ENCODE measurements at places on chromosomes 2 and 18.

- DNase-seq: peak; percentile 18
These were observed 353.9 kb upstream of the SPHKAP start for GRCh38 chr2:228535396-228535795.

GRCh38 chr18:3305354-3305762, 43.4 kb downstream of the MYL12B start:
- DNase-seq: peak; percentile 92

- peak; percentile 20 for DNase-seq
These were observed 25.2 kb downstream of the EIF2AK3 start for GRCh38 chr2:88602022-88602421.

- DNase-seq: no peak
These were observed 1197.4 kb downstream of the SUCLG1 start for GRCh38 chr2:83261591-83262136.

DNA sequence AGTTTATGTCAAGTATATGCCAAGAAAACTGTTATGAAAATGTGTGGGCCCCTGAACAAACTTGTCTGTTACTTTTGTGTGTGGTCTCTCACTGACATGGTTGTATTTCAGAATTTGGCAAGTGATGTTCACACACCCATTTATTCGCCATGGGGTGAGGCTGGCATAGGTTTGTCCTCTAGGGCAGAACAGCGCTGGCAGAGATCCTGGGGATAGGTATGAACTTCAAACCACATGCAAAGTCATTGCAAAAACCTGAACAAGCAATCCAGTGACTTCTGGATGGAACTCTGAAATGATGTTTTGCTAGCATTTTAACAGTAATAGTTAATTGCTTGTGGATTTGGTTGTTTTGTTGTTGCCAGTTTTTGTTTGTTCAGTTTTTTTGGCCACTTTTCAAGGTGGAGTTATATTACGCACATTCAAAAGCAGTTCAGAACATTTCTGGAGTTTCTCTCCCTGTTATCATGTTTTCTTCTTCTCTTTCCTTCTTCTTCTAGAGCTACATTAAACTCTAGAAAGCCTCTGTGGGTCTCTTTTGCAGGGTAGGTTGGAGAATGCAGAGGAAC, 78.5 kb downstream of the MDH1 start:
- DNase-seq: no peak

- peak; percentile 44 for DNase-seq
These were observed 60.1 kb upstream of the IL1RL1 start for GRCh38 chr2:102251042-102251848.

DNA sequence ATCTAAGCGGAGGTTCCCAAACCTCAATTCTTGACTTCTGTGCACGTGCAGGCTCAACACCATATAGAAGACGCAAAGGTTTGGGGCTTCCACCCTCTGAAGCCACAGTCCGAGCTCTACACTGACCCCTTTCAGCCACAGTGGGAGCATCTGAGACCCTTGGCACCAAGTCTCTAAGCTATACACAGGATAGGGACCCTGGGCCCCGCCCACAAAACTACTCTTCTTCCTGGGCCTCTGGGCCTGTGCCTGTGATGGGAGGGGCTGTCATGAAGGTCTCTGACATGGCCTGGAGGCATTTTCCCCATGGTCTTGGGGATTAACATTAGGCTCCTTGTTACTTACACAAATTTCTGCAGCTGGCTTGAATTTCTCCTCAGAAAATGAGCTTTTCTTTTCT, 1374.1 kb upstream of the NXPH2 start:
- DNase-seq: no peak

DNA sequence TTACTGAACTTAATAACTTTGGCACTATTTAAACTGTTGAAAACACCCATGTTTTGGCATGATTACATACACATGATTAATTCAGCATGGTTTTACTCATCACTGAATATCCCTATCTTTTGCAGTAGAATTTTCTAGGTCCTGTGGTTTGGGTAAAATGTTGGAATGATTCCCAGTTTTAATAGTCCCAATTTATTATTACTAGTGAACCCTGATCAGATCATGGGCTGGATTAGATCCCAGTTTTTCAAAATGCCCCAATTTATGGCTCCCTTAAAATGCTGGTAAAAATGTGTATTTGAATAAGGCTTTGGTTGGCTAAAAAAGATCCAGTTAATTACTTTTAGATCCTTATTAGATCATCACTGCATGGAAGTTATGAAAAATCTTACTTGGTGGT, 273.6 kb upstream of the NRP2 start:
- DNase-seq: peak; percentile 58

- DNase-seq: no peak
These were observed 104.7 kb downstream of the LRATD1 start for GRCh38 chr2:14737201-14737600.

- peak; percentile 52 for DNase-seq
These were observed 380.6 kb downstream of the TSN start for GRCh38 chr2:122136056-122136455.

DNA sequence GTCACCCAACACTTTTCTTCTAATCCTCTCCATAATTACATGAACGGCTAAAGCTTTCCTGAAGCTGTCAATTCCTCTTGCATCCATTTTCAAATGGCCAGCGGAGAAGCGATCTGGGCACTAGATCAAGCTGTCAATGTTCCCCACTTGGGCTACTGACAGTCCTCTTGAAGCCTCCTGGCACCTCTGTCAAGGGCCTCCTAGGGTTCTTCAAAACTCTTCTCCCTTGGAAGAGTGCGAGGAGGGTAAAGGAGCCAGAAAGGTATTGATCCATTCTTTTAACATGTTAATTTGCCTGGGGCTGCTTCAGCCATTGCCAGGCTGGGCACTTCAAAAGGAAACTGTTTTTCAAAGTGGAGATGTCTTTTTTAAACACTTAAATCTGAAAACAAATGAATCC, 19.8 kb downstream of the EPHA4 start:
- no peak for DNase-seq

DNA sequence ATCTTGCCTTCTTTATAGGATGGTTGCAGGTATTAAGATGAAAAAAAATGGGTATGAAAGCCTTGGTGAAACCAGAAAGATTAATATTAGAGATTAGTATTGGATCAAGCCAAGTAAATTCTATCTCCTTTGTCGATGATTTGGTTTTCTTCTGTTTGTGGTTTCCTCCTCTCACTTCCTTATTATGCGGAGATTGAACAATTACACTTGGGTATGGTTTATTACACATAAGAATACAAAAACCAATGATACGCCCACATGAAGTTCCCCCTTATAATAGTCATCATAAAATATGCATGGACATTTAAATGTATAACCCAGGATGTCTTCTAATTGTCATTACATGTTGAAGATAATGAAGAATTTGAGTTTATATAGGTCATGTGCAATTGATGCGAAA, 4.9 kb downstream of the LTBP1 start:
- no peak for DNase-seq

GRCh38 chr2:45860136-45861121, 209.0 kb downstream of the PRKCE start:
- peak; percentile 41 for DNase-seq

DNA sequence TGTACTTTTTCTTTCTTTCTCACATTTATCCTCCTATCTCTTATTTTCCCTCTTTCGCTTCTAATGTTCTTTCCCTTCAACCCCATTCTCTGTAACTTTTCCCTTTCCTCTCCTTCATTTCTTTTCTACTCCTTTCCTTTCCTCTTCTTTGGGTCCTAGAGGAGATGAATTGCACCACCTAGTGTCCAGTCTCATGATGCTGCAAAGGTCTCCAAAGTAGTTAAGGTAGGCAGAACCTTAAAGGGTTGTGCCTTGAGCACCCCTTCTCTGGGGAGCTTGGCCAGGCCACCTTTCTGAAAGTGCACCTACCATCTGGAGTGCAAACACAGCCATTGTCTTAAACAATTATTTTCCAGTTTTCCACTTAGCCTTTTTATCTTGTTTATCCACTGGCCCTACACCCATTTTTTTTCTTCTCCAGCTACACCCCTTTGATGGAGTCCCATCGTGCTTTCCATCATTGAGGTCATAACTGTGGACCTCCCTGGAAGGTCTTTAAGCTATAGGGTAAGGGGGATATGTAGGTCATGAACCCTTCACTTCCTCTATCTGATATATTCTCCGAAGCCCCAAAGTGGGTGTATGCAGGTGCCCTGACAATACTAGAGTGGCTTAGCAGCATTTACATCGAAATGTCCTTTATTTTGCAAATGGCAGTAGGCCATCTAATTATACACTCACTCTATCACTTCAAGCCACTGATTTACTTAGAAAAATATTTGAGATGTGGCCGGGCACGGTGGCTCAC, 155.9 kb downstream of the ESCO1 start:
- DNase-seq: peak; percentile 69

DNA sequence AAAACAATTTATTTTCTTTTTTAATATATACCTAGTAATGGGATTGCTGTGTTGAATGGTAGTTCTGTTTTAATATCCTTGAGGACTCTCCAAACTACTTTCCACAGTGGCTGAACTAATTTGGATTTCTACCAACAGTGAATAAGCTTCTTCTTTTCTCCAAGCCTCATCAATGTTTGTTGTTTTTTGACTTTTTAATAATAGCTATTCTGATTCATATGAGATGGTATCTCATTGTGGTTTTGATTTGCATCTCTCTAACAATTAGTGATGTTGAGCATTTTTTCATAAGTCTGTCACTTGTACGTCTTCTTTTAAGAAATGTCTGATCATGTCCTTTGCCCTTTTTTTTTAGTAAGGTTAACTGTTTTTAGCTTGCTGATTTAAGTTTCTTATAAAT, 863.3 kb downstream of the CNTNAP5 start:
- DNase-seq: peak; percentile 77

DNA sequence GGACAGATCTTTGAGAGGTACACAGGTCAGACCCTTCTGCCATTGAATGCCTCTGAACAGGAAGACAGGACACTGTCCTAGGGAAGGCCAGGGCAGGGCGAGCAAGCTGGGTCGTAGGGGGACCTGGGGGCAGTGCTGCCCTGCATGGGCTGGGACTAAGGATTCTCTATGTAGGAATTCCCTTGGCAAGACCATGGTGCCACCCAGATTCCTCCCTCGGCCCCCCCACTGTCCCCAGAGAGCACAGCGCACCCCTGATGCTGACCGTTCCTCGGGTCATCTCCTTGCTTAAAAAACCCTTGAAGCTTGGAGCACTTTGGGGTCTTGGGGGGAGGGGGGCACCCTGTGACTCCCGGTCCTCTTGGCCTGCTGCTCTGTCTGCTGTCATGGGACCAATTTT, 195.1 kb downstream of the SEPTIN10 start:
- DNase-seq: no peak

DNA sequence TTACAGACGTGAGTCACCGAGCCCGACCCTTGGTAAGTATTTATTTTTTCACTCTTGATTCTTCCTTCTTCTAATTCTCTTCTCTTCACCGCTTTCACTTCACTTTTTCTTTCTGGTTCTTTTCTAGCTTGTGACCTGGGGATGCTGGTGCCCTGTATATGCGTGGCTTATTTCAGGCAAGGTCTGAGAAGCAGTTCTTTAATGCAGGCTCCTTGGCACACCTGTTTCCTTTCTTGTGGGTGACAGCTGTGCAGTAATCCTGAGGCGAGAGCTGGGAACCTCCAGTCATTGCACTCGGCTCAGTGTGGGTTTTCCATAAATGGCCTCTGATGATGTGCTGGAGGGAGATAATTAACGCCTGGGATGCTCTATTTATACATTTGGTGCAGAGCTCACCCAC, 193.8 kb downstream of the TSN start:
- DNase-seq: no peak
